Mammary microvascular endothelial cell (primary cell): ENCODE measurements at places on chromosomes 2 and 18. TPM values are rescaled to one million over a fixed set of nuclear protein-coding genes. Genes with fewer than 3 reads are reported as not detected.

The CNDP1 gene
- total RNA-seq: not detected in 2 replicates

The DYSF gene
- total RNA-seq: 212 and 225 TPM in 2 replicates

The NGEF gene
- 0.53 and 1.1 TPM in 2 replicates for total RNA-seq

The POTEI gene
- total RNA-seq: 0.05 and 0.07 TPM in 2 replicates

The LYG2 gene
- total RNA-seq: not detected in 2 replicates

The POU3F3 gene
- total RNA-seq: not detected in 2 replicates

The NDC80 gene
- total RNA-seq: 30.8 and 33.0 TPM in 2 replicates

The IL1B gene
- total RNA-seq: 4.1 and 7.1 TPM in 2 replicates

The SCG2 gene
- total RNA-seq: 0.05 and 1.3 TPM in 2 replicates

The UGT1A10 gene
- total RNA-seq: not detected in 2 replicates

The TMEM200C gene
- not detected in 2 replicates for total RNA-seq

The DSC1 gene
- not detected in 2 replicates for total RNA-seq

The UXS1 gene
- 29.0 and 47.8 TPM in 2 replicates for total RNA-seq

The FRZB gene
- under 0.01 and 0.15 TPM in 2 replicates for total RNA-seq

The KLHL14 gene
- total RNA-seq: 0.25 TPM in 1 of 2 replicates, not detected in the other

The SERPINB11 gene
- total RNA-seq: not detected in 2 replicates

The STARD6 gene
- not detected in 2 replicates for total RNA-seq

The SERPINB13 gene
- not detected in 2 replicates for total RNA-seq

The VWA3B gene
- not detected in 2 replicates for total RNA-seq

The SP140 gene
- under 0.01 and 0.20 TPM in 2 replicates for total RNA-seq

The MAIP1 gene
- 23.6 and 23.9 TPM in 2 replicates for total RNA-seq

The PPP1R7 gene
- 104 and 120 TPM in 2 replicates for total RNA-seq

The EPHA4 gene
- total RNA-seq: 19.7 and 23.3 TPM in 2 replicates

The IL36B gene
- not detected in 2 replicates for total RNA-seq
